ENCODE measurements at places on chromosomes 13 and 19.

GRCh38 chr13:100633461-100633860, 41.1 kb downstream of the TMTC4 start:
- DNase-seq: no peak

DNA sequence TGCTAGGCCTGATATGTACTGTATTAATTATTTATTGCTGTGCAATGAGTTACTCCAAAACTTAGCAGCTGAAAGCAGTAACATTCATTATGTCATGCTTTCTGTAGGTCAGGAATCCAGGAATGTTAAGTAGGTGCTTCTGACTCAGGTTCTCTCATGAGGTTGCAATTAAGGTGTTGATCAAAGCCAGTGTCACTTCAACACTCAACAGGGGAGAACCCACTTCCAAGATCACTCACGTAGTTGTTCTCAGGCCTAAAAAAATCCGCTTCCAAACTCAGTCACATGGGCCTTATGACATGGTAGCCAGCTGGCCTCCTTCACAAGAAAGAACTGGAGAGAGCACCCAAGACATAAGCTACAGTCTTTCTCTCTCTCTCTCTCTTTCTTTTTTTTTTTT, 211.1 kb upstream of the NBEA start:
- no peak for DNase-seq

DNA sequence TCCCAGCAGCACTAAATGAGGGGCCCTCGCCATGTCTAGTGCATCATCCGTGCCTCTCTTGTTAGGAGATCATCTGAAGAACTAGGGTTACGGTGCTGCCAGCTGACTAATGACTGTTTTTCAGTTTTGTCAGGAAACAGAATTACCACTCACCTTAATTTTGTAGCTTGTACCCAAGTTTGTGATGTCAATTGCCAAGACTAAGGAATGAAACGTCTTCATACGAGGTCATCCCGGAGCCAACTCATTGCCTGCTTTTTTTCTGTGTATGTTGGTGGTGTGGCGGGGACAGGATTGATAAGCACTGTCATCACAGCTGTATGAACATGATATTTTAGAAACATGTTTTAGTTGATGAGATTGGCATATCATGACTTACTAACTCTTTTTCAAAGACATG, 100.6 kb downstream of the TNFRSF19 start:
- DNase-seq: no peak

DNA sequence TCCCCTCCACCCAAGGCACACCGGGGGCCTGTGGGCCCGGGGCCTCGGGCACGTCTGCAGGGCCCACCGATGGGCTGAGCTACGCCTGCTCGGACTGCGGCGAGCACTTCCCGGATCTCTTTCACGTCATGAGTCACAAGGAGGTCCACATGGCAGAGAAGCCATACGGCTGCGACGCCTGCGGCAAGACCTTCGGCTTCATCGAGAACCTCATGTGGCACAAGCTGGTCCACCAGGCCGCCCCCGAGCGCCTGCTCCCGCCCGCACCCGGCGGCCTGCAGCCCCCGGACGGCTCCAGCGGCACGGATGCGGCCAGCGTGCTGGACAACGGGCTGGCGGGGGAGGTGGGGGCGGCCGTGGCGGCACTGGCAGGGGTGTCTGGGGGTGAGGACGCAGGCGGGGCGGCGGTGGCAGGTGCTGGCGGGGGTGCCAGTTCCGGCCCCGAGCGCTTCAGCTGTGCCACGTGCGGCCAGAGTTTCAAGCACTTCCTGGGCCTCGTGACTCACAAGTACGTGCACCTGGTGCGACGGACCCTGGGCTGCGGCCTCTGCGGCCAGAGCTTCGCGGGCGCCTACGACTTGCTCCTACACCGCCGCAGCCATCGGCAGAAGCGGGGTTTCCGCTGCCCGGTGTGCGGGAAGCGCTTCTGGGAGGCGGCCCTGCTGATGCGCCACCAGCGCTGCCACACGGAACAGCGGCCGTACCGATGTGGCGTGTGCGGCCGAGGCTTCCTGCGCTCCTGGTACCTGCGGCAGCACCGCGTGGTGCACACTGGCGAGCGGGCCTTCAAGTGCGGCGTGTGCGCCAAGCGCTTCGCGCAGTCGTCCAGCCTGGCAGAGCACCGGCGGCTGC, 8.6 kb downstream of the ZNF784 start:
- no peak for DNase-seq

DNA sequence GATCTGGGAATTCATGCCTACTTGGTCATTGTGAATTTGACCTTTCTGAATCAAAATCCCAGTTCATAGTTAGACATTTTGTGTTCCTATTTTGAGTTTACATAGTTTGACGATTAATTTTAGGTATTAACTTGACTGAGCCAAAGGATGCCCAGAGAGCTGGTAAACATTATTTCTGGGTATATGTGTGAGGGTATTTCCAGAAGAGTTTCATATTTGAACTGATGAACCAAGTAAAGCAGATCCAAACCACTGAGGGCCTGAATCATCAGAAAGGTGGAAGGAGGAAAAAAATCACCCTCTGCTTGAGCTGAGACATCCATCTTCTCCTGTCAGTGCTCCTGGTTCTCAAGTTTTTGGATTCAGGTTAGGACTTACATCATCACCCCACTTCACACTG, 116.6 kb downstream of the CYSLTR2 start:
- DNase-seq: no peak

- peak; percentile 87 for DNase-seq
Observed at GRCh38 chr19:17762505-17763229, 11.4 kb downstream of the FCHO1 start.

GRCh38 chr13:94632226-94632980, 30.7 kb downstream of the GPR180 start:
- no peak for DNase-seq

- DNase-seq: no peak
Observed at GRCh38 chr19:10291554-10292205, 1.9 kb downstream of the ICAM5 start.

- DNase-seq: no peak
Observed at GRCh38 chr13:46382224-46382623, 4.8 kb downstream of the RUBCNL start.

- no peak for DNase-seq
Observed at GRCh38 chr13:26693749-26694463, 66.7 kb downstream of the GPR12 start.

- DNase-seq: no peak
Observed at GRCh38 chr13:112776971-112777370, 87.1 kb downstream of the ATP11A start.

DNA sequence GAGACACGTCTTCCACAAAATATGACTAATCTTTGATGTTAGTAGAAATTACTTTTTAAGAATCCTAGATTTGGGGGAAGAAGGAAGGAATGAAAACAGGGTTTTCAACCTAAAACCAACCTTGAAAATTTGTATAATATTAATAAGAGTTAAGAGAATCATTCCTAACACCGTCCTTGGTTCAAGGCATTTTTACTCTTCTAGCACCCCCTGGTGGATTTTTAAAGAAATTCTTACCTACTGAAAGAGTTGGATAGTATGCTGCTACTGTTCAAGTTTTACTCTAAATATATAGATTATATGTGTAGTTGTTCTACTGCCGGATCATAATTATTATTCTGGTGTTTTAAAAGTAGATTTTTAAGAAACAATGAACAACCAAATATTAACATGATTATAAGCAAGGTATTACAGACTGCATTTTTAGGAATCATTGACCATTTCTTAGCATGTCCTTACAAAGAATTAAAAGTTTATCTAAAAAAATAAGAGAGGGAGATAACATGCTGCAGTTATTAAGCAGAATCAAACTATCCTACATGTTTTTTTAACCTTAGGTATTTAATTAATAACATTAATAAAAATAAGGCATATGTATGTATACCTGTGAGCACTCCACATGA, 7.4 kb upstream of the SLITRK6 start:
- peak; percentile 74 for DNase-seq

DNA sequence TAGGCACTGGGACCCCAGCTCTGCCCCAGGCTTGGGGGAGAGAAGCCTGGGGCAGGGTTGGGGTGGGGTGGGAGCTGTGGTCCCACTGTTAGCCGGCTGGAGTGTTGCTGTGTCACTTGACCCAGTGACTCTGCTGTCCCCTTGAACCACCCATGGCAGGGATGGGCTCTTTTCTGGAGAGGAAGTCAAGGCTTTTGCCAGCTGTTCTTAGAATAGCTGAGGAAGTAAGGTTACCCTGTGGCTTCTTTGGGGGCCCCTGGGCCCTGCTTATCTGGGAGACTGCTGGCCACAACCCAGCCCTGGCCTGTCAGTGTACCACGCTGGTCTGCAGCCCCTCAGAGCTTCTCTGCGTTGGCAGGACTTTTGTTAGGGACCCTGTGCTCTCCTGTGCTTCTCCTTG, 9.1 kb downstream of the PNPLA6 start:
- no peak for DNase-seq

GRCh38 chr13:92197669-92198068, 799.2 kb downstream of the GPC5 start:
- DNase-seq: no peak

DNA sequence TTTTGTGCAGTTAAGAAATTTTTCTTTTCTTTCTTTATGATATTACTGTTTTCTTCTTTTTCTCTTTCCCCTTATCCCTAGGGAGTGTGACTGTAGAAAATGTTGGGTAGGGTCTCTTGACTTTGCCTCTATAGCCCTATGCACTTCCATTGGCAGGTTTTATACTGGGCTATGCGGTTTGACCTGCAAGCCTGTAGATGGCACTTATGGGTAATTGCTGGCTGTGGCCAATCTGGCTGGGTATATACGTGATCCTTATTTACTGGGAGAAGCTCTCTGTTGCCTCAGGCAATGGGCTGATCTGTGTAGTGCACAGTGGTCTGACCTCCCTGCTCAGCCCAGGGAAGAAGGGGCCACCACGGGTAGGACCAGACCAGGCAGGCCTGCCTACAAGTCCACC, 78.8 kb downstream of the RAP2A start:
- no peak for DNase-seq

DNA sequence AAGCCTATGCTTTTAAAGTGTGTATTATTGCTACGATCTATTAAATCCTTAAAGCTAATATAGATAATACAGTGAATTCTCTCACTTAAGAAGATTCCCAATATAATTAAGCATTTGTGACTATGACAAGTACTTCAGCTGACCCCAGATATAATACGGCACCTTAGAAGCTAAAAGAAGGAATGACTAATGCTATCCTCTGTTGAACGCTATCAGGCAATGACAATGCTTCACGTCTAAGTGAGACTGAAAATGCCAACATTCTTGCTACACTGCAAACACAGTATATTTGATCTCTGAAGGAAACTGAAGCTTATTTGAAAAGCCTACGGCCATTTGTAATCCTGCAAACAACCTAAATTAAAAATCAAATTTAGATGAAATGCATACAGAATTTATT, 19.7 kb downstream of the VWA8 start:
- DNase-seq: no peak

DNA sequence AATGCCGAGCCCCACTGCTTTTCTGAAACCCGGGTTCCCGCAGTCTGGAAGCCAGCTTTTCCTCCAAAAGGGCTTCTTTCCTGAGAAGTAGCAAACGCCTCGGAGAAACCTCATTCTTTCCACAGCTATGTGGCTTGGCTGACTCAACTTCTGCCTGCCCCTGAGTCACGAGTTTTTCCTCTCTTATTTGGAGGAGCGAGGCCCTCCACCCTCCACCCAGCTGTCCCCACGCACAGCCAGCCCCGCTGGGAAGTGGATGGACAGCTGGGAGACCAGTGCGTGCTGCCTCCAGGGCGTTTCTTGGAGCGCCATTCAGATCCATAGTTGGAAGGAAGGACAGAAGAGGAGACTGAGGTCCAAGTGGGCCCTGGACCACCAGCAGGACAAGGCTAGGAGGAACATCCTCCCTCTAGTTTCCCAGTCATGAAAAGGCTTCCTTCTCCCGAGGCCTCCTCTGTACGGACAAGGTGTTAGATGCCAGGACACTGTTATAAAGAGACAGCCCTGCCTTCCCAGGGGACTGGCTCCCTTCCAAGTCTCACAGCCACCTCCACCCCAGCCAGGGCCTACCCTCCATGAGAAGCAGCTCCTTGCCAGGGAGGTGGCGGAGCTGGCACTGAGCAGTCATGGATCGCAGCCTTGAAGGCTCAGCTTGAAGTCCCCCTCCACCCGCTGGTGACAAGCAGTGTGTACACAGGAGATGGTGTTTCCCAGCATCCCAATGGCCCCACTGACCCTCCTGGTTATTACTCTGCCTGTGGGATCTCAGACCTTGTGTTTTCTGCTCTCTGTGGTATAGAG, 2.5 kb upstream of the PLEKHF1 start:
- no peak for DNase-seq

- no peak for DNase-seq
Observed at GRCh38 chr19:5191091-5191490, 149.5 kb downstream of the PTPRS start.

DNA sequence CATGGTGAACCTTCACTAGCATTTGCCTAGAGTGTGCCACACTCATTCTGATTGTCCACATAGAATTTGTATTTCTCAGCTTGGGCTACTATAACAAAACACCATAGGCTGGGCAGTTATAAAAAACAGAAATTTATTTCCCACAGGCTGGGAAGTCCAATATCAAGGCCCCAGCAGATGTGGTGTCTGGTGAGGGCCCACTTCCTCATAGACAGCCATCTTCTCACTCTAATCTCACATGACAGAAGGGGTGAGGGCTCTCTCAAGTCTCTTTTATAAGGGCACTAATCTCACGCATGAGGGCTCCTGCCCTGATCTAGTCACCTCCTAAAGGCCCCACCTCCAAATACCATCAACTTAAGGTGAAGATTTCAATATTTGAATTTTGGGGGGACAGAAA, 53.6 kb downstream of the LRRC63 start:
- no peak for DNase-seq

GRCh38 chr19:3142292-3142670, 6.4 kb downstream of the GNA15 start:
- DNase-seq: peak; percentile 47

GRCh38 chr13:101838323-101838722, 385.8 kb downstream of the ITGBL1 start:
- DNase-seq: no peak

GRCh38 chr13:73748404-73748803, 385.8 kb downstream of the KLF12 start:
- DNase-seq: no peak

DNA sequence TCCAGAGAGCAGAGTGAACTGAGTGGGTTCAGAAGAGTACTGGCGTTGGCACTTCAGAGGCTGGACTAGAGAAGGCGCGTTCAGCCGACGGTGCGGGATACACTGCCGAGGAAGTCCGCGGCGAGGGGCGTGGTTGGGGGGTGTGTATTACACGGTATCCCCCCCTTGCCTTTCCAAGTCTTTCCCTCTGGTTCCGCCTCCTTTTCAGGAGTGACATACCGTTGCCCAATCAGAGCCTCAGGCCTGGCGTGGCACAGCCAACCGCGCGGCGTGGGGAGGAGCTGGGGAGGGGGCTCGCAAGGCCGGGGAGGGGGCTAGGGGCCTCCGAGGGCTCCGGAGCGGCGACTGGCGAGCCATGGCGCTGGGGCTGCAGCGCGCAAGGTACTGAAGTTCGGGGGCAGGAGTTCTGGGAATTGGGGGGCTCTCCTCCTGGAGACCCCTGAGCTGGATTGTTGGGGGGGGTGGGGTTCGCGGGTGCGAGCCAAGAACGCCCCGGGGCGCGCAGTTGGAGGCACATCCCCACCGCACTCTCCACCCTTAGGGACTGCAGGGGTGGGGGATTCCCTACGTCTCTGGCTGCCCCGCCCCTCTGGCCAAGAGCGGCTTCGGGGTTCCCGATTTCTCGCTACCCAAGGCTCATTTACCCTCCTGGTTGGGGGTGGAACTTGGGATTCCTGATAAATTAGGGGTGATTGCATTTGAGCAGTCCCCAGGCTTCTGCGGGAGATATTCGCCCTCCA, at the start of gene HIF3A:
TSS of gene HIF3A (plus strand) at position 321 of the 740 bp plus-strand sequence. CDS start at position 356, 35 bp downstream.
- peak; percentile 86 for DNase-seq
